CD4-positive, alpha-beta T cell treated with Interferon gamma for 1 hour (primary cell): ENCODE measurements at places on chromosomes 1 and 21.

DNA sequence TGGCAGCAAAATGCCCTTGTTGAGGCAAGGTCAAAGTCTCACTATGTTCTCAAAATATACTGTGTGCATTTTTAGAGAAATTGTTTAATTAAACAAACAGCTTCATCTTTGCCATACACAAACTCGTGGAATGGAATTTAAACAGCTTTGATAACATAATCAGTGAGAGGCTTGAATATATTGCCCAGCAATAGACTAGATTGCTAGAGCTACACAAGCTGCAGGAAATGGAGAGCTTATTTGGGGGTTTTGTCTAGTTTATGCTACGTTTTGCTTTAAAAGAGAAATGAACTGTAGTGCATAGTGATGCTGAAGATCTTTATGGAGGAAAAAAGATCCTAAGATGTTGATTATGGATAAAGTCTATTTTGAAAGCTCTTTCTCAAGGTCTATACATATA lies 166.8 kb upstream of the HMCN1 start:
- DNase-seq: no peak

DNA sequence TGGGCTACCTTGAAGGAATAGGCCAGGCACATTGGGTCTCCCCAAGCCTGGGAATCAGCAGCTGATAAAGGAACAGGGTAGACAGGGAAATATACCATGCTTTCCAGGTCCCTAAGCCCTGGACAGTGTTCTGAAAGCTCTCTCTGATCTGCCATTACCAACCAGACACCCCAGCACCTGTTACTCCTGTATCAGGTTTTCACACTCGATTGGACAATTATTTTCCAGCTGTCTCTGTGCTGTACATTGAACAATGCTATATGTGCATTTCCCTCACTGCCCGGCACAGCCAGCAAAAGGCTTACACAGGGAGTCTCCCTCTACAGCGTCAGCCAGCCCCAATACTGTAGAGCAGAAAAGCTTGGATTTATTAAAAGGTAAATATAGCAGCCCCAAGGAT lies 4.7 kb downstream of the CFAP45 start:
- DNase-seq: no peak

- DNase-seq: no peak
Observed at GRCh38 chr1:32498751-32499150, 33.9 kb downstream of the ZBTB8B start.

DNA sequence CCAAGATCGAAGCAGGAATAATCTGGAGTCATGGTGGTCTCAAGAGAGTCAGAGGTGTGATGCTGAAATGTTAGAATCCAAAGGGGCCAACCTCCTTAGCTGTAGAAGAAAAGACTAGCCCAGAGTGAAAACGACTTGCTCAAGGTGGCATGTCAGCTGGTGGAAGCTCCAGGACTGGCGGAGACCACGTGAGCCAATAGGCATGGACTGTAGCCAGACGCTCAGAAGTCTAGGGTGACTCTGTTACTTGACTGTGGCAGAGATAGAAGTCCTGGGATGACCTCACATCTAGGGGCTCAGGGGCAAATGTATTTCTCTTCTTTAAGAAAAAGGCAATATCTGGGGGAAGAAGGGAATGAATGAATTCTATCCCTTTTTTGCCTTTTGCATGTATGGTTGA lies 267.4 kb downstream of the ATG4C start:
- DNase-seq: no peak

DNA sequence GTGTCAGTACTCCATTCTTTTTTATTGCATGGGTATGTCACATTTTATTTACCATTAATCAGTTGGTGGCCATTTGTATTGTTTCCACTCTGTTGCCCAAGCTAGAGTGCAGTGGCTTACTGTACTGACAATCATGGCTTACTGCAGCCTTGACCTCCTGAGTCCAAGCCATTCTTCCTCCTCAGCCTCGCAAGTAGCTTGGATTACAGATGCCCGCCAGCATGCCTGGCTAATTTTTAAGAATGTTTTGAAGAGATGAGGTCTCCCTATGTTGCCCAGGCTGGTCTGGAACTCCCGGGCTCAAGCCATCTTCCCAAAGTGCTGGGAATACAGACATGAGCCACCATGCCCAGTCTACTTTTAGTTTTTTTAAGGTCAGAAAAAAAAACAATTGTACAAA lies 813 bp upstream of the SFT2D2 start:
- no peak for DNase-seq

GRCh38 chr1:48757363-48757762 lies 19.3 kb downstream of the BEND5 start:
- no peak for DNase-seq

- no peak for DNase-seq
Observed at GRCh38 chr1:233331676-233332519, 4.4 kb downstream of the MAP3K21 start.

DNA sequence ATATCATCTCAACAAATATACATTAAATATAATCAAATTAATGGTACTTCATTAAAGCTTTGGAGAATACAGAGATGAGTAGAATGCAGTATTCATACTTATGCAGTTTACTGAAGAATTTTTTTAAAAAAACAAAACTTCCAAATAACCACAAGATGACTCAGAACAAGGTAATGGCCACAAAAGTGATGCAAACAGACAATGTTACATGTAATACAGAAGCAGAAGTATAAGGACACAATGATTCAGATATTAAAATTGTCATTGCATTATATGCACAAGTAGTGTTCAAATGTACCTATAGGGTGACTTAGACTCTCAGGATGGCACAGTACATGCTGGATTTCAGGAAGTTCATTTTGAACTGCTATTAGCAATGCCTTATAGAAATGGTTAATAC lies 227.2 kb upstream of the ST6GALNAC5 start:
- DNase-seq: no peak
